ENCODE measurements at places on chromosomes 11 and 22.

DNA sequence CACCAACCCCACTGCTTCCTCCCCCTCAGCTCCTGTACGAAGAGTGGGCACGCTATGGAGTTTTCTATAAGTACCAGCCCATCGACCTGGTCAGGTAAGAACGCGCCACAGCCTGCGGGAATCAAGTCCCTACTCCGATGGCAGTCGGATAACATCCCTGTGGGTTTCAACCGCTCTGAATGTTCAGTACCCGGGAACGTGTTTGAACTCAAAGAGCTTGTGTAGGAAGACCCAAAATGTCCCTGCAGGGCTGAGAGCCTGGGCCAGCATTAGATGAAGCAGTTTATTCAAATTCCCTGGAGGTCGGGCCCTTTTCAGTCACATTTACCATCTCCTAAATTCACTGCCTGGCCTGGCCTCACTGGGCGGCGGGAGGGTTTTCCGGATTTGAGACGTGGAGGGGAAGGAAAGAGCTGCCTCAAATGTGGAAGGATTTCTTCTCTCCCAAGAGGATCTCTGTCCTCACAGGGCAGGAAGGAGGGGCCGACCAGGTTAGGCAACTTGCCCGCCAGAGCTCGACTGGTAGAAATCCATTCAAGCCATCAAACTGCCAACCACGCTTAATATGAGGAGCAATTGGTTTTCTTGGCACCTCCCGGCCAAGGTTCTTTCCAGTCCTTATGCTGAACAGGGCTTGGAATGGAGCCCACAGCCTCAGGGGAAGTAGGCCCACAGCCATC, 46.3 kb downstream of the ANO1 start:
- no peak for DNase-seq

DNA sequence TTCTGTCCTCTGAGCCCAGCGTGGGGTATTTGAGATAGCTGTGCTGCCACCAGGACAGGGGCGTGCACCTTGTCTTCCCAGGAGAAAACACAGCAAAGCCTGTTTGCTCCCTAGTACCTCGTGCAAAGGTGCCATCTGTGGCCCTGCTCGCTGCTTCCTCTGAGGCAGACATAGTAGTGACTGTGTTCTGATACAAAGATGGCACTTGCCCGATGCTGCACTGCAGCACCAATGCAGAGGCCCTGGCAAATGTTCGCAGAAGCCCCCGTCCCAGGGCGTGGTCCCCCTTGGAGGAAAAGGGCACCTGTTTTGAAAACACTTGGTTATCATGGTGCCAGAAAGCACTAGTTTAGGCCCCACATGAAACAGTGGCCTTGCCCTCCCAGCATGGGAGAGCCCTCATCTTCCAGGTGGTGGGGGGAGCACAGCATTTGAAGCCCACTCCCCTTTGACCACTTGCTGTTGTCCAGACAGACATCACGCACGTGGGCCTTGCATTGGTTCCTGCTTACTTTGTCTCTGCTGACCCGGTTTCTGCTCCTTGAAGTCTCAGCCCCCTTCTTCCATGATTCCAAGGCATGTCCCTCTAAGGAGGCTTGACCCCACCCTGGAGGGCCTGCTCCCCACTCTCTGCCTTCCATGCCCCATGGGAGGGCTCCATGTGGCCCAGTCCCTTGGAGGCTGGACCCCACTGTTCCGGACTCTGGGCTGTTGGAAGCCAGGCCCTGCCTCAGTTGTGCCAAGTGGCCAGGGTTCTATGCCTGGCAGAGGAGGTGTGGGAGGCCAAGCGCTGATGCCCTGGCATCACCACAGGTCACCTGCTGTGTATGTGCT, 109.4 kb downstream of the KCNQ1OT1 start:
- DNase-seq, result peak; percentile 3

DNA sequence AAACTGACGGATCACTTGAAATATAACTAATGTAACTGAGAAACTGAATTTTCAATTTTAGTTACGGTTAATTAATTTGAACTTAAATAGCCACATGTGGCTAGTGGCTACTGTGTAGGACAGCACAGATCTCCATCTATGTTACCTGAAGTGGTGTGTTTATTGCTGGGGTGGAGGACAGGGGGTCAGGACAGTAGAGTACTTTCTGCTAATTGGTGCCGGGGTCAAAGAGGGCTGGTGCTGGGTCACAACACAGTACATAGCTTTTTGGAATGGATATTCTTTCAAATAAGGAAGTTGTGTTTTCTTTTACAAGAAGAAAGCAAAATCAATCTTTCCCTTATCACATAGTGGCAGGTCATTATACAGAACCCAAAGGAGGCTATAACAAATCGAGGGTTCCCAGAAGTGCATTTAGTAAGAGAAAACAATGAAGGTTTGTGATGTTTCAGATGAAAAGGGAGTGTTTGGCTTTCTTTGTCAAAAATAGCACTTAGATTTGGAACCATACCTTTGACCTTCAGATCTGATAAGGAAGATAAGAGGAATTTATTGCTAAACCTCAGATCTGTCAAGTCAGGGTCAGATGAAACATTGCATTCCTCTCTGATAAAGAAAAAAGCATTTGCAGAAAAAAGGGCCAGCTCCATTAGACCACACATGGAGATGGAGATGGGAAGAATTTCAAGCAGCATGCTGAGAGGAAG, 384.5 kb downstream of the AASDHPPT start:
- no peak for DNase-seq

DNA sequence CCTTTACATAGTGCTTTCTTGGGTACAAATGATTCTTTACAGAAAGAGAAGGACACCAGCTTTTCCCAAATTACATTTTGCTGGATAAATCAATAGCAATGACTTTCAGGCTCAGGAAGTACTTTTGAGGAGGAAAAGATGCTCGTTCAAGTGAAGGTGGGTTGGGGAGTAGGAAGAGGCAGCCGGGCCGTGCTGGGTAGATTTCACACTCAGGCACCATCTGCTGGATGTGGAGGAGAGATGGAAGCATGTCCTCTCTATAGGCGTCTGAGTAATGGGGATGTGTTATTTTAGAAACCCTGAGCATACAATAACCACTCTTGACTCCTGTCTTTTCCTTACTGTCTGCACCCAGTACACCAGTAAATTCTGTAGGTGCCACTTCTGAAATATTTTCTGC, 152.3 kb upstream of the LARGE1 start:
- no peak for DNase-seq

GRCh38 chr22:48316257-48317250, 1511.1 kb downstream of the BRD1 start:
- DNase-seq, result no peak

GRCh38 chr11:93775289-93775688, 8.8 kb upstream of the MED17 start:
- DNase-seq, result peak; percentile 27

DNA sequence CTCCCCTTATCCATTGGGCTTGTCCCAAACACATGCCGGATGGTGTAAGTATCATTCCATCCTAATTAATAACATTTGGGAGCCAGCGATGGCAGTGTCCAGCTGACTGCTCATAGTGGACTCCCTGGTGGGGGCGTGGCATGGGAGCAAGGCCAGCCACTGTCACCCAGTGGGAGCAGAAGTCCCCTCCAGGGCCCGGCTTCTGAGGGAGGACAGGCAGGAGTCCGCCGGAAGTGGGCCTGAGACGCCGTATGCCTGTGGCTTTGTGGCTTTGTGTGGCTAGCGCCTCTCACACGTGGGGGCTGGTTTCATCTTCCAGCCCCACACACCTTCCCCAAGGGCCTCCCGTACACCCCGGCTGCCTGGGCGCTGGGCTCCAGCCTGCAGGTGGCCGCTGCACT, 124.5 kb downstream of the KCNQ1 start:
- no peak for DNase-seq

- DNase-seq, result no peak
These were observed 62.1 kb upstream of the PHOX2A start for GRCh38 chr11:72305891-72306585.

- DNase-seq, result no peak
These were observed 74.7 kb upstream of the RRM1 start for GRCh38 chr11:4019891-4020290.

- DNase-seq, result no peak
These were observed 52.1 kb upstream of the TSKU start for GRCh38 chr11:76730887-76731565.

DNA sequence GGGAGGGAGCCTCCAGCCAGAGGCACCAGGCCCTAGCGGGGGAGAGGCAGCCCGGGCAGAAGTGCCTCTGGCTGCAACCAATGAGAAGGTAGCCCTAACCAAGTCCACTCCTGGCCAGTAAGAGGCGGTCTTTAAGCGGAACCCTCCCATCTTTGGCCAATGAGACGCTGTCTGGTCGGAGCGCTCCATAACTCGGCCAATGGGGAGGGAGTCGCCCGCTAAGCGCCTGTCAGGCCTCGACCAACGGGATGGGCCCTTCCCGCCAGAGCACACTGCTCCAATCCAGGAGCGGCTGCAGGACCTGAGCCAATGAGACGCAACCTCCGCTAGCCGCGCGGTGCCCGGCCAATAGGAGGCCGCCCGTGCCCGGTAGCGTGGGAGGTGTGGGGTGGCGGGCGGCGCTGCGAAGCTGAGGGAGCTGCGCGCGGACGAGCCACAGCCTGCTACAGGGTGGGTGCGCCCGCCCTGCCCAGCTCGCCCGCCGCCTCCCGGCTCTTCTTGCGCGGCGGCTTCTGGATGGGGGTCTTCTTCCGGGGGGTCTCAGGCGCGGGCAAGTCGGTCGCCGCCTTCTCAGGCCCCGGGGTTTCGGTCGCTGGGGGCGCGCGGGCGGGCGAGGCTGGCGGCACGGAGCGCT, 12.6 kb downstream of the SCARF2 start:
- no peak for DNase-seq

GRCh38 chr11:61133956-61134662, 27.1 kb downstream of the VPS37C start:
- no peak for DNase-seq
